ENCODE measurements at places on chromosomes 12 and 14.

GRCh38 chr12:46915836-46916235, 90.0 kb upstream of the SLC38A4 start:
- no peak for DNase-seq

DNA sequence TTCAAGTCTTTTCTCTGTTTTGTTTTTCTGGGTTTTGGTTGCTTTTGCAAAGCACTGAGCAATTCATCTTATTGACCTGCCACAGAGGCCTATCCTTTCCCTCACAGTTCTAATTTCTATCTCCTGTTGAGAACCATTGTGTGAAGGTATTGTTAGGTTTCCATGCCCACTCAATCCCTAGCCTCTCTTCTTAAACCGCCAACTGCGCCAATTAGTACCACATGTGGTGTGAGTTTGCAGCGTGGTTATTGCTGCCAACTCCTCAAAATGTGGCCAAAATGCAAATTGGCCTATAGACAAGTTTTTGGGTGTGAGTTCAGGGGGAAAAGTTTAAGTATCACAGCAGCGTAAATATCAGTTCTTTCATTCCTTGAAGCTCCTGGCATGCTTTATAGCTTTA, 232.6 kb downstream of the FLRT2 start:
- DNase-seq, result no peak

DNA sequence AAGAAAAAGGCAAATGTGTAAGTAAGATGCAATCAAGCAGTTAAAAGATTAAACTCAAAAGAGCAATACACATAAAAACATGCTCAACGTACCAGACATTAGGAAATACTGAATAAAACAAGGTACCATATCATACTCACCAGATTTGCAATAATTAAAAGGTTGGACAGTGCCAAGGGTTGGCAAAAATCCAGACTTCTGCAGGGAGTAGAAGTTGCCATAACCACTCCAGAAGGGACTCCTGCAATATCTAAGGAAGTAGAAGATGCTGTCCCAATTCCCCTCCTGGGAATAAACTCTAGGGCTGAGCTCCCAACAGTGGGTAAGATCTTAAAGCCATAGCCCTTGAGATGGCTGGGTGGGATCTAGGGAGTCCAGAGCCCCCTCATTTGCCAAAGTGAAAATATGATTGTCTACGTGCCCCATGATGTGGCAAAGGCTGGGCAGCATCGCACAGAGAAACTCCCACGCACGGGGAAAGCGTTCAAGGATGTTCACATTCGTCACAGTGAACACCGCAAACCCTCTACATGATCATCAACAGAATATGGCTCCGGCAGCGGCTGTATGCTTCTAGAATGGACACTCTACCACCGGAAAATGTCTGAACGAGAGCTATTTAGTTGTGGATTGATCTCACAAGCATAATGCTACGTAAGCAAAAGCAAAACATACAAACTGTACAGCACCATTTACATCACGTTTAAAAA, 12.3 kb downstream of the KCTD10 start:
- no peak for DNase-seq

- DNase-seq, result no peak
Observed at GRCh38 chr12:69613351-69613750, 2.6 kb upstream of the LRRC10 start.

GRCh38 chr12:106275458-106275857, 27.1 kb upstream of the TCP11L2 start:
- DNase-seq, result no peak

GRCh38 chr12:9759694-9760093, 1.0 kb downstream of the CD69 start:
- DNase-seq, result no peak

DNA sequence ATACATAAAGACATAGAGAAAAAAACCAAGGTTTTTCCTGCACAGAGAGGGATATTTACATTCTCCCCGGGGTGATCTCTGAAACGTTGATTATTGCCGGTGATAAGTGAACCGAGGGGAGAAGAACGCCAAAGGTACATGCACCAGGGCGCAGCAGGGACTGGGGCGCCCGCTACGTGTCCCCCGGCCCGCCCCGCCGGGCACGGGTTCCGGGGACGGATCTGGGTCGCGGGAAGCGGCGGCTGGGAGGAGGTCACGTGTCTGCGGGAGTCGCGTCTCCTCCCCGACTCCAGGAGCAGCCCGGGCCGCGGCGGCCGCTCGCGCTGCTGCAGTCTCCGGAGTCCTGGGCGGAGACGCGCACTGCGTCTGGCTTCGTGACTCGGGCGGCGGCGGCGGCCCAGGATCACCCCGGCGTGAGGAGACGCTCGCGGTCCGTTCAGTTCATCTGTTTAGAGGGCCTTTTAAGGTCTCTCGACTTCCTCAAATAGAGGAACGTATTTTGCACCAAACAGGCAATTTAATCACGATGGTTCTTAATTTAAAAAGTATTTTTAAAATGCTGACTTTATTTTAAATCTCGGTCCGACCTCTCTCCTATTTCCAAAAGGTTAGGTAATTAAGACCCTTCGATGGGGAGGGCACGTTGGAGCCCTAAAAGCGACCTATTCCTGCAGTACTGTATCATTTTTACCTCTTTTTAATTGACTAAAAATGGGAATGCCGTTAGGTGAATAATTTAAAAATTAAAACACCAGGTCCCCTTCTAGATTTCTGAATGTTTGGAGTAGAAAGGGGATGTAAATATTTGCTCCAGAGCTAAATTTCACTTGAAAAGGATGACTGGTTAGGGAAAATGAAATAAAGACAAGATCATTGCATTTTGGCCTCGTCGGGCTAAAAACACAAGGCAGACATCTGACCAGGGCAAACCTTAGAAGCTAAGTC, 1.8 kb upstream of the BHLHE41 start:
- no peak for DNase-seq

DNA sequence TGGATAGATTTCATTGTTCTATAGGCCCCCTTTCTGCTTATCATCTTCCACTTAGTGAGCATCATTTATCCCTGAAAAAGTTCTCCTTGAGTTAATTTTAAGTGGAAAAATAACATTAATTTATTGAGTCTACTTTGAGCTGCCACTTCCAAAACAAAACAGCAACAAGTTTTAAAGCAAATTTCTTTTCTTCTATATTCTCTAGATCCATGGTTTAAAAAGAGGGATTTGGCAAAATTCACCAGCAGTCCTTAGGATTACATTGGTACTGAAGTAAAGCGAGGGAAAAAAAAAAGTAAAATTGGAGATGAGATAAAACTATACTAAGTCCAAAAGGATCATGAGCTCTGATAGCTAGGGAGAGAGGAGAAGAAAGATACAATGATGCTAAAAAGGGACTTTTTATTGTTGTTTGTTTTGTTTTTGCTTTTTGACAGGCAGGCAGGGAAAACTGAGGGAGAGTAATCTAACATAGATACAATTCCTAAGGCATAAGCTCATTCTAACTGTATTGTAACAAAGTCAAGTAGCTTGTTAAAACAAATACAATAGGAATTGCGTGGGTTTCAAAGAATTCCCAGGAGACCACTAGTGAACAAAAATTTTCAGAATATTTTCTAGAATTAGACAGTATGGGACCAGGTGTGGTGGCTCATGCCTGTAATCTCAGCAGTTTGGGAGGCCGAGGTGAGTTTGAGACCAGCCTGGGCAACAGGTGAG, 19.2 kb upstream of the PLEKHA5 start:
- no peak for DNase-seq

DNA sequence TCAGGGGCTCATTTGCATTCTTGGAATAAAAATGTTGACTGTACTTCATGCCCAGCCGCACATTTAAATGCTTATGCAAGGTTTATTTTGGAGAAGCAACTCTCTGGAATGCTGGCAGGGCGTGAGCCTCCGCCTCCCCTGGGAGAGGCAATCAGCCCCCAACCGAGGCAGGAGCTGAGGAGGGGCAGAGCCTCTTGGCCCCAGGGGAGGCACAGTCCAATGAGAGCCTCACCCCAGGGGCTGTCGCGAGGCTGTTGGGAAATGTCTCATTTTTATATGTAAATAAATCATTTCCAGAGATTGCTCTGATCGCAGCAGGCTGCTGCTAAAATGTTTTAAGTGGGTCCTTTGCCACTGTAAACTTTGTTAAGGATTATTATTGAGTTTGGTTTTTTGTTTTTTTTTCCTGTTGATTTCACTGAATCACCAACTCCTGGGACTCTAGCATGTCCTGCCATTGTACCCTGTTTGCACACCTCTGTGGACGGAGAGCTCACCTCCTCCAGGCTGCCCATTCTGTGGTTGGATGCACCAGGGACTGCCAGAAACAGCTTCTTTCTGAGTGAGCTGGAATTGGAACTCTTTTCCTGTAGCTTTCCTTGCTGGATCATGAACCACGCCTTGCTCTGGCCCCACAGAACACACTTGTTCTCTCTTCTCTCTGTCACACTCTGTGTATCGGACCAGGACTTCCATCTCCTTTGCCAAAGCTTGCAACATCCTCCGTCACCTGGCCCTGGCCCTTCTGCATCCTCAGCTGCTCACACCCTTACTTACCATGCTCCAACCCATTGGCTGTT, 46.9 kb upstream of the FAM181A start:
- no peak for DNase-seq

DNA sequence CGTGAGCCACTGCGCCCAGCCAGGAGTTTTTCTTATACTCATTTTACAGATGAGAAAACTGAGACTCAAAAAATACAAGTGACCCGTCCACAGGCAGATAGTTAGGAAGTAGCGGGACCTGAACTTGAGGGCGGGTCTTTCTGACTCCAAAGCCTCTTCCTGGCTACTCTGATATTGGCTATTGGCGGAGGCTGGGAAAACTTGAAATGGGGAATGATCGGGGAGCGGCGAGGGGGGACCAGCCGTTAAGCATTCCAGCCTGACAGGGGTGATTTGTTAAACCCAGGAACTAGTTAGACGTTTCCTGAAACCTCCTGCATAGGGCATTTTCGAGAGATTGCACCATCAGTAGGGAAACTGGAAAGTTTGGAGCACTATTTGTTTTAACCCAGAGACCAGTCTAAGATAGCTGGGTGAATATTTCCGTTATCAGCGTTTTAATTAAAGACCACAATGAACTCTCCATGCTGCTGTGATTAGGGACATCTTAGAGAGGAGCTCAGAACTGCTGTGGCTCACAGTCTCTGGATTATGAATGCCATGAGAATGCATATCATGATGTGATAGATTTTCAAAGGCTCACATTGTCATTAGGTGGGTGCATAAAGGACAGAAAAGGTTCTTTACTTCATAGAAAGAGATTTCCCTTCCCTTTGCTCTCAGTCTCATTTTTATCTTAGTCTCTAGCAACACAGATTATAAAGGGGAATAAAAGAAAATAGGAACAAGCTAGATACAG, 2.5 kb downstream of the NR1H4 start:
- DNase-seq, result no peak

DNA sequence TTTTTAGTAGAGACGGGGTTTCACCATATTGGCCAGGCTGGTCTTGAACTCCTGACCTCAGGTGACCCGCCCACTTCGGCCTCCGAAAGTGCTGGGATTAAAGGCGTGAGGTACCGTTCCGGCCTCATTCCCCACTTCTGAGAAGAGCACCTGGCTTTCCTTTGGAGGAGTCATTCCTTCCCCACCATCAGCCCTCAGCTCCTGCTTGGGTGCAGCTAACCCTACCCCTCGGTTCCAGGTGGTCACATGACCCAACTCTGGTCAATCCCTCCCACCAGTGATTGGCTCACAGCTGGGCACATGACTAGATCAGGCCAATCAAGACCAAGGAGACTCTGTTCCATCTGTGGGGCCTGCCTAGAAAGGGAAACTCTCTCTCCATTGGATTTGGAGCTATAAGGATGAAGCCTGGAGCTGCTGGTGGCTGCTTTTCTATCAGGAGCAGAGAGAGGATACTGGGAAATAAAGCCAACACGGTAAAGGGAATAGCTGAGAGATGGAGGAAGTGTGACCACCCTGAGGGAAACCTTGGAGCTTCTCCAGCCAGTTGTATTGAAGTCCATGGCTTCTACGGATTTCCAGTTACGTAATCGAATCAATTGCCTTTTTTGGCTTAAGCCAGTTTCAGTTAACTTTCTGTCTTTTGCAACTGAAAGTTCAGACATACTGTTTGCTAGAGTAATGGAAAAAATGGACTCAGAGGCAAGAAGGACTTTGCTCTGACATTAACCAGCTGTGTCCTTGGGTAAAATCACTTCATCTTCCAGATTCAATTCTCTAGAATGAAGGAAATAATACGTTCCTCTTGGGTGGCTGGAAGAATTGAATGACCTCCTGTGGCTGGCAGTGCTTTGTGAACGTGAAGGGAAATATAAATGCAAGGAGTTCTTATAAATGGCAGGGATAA, 19.7 kb upstream of the IFT81 start:
- DNase-seq, result no peak

DNA sequence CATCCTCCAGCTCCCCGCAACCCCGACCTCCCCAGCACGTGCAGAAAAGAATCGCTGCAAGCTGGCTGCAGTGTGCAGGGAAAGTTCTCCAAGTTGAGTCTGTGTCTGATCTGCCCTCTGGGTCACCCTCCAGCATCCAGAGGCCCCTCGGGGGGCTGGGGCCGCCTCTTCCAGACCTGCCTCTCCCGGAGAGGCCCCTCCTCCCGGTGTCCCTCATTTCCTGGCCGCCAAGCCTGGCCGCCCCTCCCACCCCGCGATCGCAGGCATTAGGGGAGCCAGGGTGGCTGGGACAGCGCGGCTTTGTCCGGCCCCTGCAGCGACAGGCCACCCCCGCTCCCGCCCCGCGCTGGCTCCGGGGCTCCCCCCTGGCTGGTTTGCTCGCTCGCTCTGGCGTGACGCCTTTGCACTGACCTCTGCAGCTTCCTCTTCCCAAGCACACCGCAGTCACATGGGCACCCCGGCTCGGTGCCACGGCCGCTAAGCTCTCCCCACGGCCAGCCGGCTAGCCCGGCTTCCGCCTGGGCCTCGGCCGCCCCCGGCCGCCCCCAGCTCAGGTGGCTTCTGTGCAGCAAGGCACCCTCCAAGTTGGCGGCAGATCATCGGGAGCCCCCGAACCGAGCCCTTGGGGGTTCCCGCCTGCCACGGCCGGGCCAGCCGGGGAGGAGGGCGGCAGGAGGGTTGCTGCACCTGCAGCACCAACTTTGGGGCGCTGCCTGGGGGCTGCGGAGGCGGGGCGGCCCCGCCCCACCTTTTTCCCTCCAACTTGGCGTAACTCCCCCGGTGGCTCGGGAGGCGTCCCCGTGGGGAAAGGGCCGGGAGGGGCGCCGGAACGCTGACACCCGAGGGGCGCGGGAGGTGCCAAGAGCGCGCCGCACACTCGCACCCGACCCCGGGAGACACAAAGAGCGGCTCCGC, 43.7 kb downstream of the KDM2B start:
- DNase-seq, result no peak

GRCh38 chr12:30908076-30908721, 18.3 kb upstream of the TSPAN11 start:
- DNase-seq, result no peak
